Stomach (tissue), 19 donors: ENCODE measurements at places on chromosomes 5 and 9. TPM values are rescaled to one million over a fixed set of nuclear protein-coding genes. Genes with fewer than 3 reads are reported as not detected.

DNA sequence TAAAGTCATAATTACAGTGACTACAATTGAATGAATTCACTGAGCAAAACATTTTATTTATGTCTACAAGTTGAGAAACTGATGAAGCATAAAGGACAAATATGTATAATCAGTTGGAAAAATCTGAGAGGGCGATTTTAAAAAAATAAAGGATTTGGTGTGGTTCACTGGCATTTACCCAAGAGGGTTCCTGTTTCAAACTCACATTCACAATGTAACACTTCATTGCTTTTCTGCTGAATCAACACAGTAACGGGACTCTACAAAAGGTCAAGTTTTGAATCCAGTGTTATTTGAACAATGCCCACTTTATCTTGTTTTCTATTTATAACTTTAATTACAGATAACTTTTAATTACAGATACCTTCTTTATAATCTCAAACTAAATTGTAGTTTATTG is 138.6 kb downstream of the NUDT12 start:
- no peaks in the 10 kb centered on the region for H3K36me3 ChIP-seq
- no peaks in the 10 kb centered on the region for H3K27me3 ChIP-seq
- H3K4me1 ChIP-seq, result no peaks in the 10 kb centered on the region

GRCh38 chr9:97769208-97769607 is 72.1 kb upstream of the XPA start:
- H3K4me3 ChIP-seq, result no peak overlapping the region
- H3K27ac ChIP-seq, result no peak overlapping the region
- H3K4me1 ChIP-seq, result no peaks in the 10 kb centered on the region
- H3K36me3 ChIP-seq, result no peaks in the 10 kb centered on the region
- no peaks in the 10 kb centered on the region for H3K27me3 ChIP-seq

ADRB2 gene
- 2.6 TPM for polyA plus RNA-seq

SPATA31D4 gene
- polyA plus RNA-seq, result not detected

- no peaks in the 10 kb centered on the region for H3K27me3 ChIP-seq
Measured at GRCh38 chr5:122346897-122347581, 35.0 kb downstream of the SNCAIP start.

DNA sequence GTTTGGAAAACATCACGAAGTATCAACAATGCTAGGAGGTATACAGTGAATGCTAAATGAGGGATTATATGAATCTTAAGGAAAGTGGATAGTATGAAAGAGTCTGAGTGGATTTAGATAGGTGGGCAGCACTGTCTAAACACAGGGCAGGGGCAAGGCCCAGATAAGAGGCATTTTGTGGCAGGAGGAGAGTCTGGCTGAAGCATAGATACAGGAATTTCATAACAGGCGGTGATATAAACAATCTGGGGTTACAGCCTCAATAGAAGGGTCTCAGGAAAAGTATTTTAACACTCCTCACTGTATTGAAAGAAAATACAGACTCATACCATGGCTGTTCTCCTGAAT is 96.9 kb downstream of the PLPP1 start:
- no peaks in the 10 kb centered on the region for H3K27me3 ChIP-seq
- no peak overlapping the region for H3K4me3 ChIP-seq
- no peak for DNase-seq

GRCh38 chr5:8525819-8526218 is 656.9 kb downstream of the MTRR start:
- no peak overlapping the region for H3K4me3 ChIP-seq
- no peaks in the 10 kb centered on the region for H3K36me3 ChIP-seq
- no peak for DNase-seq
- H3K4me1 ChIP-seq, result no peaks in the 10 kb centered on the region
- H3K27me3 ChIP-seq, result no peaks in the 10 kb centered on the region
- H3K27ac ChIP-seq, result no peak overlapping the region

RNF224 gene
- polyA plus RNA-seq, result not detected

DNA sequence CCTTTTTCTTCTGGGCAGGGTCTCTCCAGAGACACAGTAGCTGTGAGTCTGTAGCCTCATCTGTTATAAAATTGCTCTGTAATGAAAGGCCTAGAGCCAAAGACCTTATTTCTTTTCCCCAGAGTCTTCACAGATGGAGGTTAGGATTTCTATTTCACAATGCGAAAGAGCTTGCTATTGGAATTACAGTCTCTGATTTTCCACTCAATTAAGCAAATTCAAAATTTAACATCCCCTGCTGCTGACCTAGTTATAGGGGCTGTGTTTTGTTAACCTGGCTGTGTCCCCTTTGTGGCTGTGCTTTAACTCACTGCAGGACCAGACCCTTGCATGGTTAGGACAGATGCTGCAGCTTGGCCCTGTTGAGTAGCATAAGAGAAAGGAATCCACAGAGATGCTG is 190.3 kb upstream of the NMUR2 start:
- no peak for DNase-seq
- H3K4me3 ChIP-seq, result no peak overlapping the region
- no peak overlapping the region for H3K27ac ChIP-seq
- no peaks in the 10 kb centered on the region for H3K27me3 ChIP-seq
